ENCODE measurements at places on chromosomes 1 and 21.
A peak's percentile ranks its signal among the peaks of the same experiment; 100 is the strongest.

DNA sequence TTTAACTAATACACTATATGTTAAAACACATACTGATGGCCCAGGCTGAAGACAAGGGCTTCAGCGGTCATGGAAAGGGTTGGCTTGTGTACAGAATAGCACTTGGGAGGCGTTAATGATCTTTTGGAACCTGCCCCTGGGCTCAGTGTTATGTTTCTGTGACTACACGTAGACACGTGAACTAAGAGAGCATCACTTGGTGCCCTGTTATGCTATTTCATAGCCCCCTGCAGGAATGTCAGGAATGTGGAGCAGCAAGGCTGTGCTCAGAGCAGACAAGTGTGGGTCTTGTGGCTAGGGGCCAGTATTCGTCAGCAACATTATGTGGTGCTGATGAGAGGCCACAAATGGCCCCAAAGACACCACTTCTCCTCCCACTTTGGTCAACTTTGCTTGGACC is 132.4 kb downstream of the MAP3K21 start:
- no peak for DNase-seq

DNA sequence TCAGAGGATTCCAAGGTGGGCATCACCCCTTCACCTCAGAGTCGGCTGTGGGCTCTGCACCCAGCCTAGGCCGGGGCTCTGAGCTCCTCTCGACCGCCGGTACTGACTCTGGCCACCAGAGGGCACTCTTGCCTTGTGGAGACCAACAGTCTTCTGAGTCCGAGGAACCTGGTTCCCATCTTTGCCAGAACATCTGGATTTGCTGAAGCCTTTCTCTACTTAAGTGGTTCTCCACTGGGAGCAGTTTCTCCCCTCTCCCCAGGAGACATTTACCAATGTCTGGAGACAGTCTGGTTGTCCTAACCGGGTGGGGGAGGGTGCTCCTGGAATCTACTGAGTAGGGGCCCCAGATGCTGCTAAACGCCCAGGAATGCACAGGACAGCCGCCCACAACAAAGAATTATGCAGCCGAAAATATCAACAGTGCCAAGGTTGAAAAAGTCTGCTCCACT is 9.4 kb downstream of the ETV3L start:
- DNase-seq = peak; percentile 31

DNA sequence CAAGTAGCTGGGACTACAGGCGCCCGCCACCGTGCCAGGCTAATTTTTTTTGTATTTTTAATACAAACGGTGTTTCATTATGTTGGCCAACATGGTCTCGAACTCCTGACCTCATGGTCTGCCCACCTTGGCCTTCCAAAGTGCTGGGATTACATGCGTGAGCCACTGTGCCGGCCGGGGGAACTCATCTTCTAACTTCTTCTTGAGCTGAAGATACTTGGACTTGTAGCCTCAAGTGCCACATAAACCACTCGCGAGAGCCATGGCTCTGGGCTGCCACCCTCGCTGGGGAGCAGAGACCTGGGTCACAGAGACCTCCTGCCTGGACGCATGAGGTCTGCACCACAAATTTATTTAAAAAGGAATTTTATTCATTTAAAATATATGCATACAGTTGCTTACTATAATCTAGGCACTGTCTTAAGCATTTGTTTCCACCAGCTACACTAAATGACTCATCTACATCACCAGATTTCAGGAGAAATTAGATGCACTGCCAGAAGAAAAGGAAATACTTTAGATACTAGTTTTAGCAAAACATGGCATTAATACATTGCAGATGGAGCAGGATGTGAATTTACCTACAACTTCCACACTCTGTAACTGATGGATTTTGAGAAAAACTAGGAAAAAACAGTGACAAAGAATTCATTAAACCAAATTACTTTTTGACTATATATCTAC is 29.9 kb upstream of the PUM1 start:
- no peak for DNase-seq

- no peak for DNase-seq
Observed at GRCh38 chr1:116579259-116579875, 8.5 kb upstream of the CD58 start.

GRCh38 chr1:155080312-155081228 is 1.9 kb downstream of the EFNA3 start:
- DNase-seq = no peak

DNA sequence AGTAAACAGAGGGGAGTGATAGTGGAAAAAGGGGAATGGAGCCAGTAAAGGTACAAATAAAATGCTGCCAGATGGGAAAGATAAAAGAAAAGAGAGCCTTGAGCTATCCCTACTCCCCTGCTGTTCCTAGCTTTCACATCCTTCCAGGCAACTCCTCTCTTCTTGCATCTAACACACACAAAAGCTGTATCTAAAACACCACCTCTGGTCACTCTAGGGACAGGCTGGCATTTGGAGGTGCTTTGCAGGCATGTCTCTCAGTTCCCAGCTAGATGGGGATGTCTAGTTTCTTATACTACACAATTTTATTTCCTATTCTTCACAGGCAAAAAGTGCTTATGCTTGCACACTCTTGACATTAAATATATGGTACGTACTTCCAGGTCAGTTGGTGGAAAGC is 185.1 kb upstream of the ST6GALNAC5 start:
- no peak for DNase-seq

- DNase-seq = no peak
Observed at GRCh38 chr21:40179166-40179565, 311.9 kb downstream of the PCP4 start.

- DNase-seq = no peak
Observed at GRCh38 chr1:26210147-26210870, 19.9 kb downstream of the CATSPER4 start.

DNA sequence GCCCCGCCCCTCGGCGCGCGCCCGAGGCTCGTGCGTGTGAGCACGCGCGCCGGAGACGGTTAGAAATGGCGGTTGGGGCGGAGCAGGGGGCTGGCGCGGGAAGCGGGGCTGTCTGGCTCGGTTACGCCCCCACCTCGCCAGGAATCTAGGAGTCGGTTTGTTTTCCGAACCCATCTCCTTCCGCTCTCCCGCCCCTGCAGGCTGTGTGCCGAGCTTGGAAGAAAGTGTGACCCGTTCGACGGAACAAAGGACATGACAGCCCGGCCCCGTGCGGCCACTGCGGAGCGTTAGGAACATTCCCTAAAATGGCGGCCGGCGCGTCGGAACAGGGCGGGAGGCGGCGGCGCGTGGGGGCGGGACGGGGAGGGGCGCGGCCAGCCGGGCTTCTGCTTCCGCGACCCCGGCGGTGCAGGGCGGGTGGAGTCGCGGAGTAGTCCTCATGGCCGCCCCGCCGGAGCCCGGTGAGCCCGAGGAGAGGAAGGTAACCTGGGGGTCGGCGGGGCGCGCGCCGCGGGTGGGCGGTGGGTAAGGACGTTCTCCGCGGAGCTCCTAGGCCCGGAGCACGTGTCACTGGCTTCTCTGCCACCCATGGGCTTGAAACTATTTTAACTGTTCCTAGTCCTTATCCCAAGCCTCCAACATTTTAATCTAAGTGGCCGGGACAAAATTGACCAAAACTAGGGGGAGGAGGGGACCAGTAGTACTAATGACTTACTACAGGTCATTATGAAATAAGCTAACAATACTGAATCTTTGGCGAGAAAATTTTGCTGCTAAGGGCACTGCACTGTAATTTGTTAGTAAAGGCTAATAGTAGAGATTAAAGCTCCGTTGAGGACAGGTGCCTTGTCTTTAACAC is at the start of gene COX20:
Gene COX20 (plus strand): TSS at position 383 of the 859 bp plus-strand sequence. CDS start 57 bp downstream, at position 440.
- DNase-seq = peak; percentile 95

DNA sequence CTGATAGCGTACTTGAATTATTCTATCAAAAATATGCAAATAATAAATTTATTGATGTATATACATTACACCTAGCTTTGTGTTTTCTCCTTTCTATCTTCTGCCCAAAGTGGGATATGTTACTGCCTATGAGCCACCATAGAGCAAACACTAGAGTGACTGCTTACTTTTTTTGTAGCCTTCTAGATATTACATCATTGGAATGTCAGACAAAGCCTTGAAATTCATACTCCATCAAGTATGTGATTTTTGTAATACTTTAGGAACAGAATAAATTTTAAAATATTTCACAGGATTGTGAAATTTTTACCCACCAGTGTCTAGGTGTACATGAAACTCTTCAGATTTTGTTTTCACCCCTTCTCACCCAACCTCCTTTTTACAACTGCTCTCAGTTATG is 787.6 kb downstream of the USP25 start:
- DNase-seq = no peak

GRCh38 chr1:227541796-227542152 is 21.6 kb upstream of the ZNF678 start:
- DNase-seq = no peak

DNA sequence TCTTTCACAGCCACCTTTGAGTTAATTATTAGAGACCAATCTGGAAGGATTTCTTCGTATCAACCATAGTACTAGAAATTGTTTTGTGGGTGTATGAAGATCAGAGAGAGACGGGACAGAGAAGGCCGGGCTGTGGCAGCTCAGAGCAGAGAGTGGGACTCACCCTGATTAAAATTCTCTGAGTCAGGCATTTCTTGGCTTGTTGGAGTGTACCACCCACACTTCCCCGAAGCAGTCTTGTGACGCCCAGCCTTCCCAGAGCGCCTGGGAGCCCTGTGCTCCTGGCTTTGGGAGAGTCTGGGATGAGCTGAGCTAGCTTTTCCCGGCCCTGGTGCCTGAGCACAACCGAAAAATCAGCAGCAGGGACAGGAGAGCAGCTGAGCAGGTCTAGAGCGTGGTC is 19.4 kb downstream of the PLEKHM2 start:
- DNase-seq = no peak

All from NCI-H774 (cell line).